ENCODE measurements at places on chromosomes 7 and 10.

DNA sequence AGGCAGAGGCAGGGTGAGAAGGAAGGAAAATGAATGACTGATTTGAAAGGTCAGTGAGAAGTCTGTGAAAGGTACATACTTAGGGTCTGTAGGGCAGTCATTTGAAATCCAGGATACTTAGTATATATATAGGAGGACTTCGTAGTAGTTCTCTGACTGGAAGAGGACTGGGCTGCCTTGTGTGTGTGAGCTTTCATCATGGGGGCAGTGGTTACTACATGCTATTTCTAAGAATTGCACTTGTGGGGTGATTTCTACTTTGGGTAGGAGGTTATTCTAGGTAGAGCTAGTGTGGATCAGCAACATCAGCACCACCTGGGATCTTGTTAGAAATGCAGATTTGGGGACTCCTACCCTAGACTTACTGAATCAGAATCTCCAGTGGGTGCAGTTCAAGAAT, 104.1 kb downstream of the AUTS2 start:
- DNase-seq: no peak

GRCh38 chr7:88041583-88041982, 107.5 kb downstream of the ADAM22 start:
- no peak for DNase-seq

- DNase-seq: no peak
Observed at GRCh38 chr10:132726951-132727350, 59.0 kb downstream of the NKX6-2 start.

DNA sequence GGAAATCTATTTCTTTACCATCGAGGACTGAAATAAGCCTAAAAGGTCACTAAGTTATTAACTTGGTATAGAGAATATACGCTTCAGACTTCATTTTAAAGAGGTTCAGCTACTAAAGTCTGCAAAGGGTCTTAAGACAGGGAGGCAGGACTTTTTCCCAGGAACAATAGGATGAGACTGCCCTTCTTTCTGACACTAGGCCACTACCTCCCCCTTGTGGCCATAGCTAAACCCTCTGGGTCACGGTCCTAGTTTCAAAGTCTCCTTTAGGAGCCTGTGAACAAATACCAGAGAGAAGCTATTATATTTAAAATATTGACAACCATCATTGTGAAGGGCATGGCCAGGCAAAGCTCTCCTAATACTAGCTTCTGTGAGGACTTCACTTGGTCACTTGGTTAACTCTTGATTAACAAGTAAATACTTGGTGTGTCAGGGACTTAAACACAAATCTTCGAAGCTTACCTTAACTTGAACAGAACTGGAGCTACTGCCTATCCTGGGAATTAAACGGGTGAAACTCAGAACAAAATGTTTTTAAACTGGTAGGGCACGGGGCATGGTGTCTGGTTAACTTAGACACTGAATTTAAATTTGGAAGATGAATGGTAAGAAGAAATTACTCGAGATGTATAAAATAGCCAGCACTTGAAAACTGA, 75.6 kb downstream of the CCDC6 start:
- no peak for DNase-seq

DNA sequence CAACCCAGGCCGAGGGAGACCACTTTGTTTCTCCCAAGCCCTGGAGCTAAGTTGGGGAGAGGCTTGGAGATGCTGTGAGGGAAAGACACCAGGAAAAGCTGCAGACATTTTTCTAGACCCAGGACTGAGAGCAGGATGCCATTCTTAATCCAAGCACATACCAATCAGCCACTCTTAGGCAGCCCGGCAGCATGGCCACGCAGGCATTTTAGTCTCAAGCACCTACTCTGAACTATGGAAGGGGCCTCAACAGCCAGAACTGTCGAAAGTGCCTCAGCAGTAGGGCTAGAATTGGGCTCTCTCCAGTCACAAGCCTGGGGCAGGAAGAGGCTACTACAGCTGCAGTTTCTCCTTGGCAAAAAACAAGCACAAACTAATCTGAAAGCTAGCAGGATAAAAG, 57.8 kb downstream of the GCC1 start:
- DNase-seq: no peak

- DNase-seq: no peak
Observed at GRCh38 chr10:123958241-123958640, 66.6 kb upstream of the CPXM2 start.
